Central memory CD4-positive, alpha-beta T cell (primary cell): ENCODE measurements at places on chromosomes 12 and 14.

- no peak for DNase-seq
Measured at GRCh38 chr12:129138776-129139175, 285.5 kb downstream of the GLT1D1 start.

- DNase-seq: no peak
Measured at GRCh38 chr12:94987076-94987669, 16.3 kb downstream of the NDUFA12 start.

GRCh38 chr12:79567175-79567563 lies 123.6 kb downstream of the PAWR start:
- DNase-seq: no peak

DNA sequence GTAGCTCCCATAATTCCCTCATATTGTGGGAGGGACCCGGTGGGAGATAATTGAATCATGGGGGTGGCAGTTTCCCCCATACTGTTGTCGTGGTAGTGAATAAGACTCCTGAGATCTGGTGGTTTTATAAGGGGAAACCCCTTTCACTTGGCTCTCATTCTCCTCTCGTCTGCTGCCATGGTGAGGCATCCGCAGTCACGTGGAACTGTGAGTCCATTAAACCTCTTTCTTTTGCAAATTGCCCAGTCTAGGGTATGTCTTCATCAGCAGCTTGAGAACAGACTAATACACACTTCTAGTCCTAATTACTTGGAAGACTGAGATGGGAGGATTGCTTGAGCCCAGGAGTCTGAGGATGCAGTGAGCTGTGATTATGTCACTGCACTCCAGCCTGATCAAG lies 64.4 kb downstream of the TMX1 start:
- no peak for DNase-seq

DNA sequence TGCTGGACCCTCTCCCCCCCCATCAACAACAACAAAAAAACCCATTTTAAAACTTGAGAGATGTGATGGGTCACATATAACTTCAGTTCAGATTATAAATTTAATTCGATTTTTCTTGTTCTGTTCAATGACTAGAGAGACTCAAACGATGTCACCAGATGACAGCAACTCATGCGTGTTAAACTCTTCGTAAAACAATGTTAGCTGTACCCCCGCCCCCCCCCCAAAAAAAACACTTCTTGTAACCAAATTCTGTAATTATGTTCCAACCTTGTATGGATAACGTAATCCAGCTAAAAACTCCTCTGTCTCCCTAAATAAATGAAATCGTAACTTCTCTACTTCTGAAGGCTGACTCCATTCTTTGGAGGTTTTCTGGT lies 614 bp upstream of the NACA start:
- DNase-seq: no peak

- DNase-seq: no peak
Measured at GRCh38 chr12:31234955-31235867, 90.7 kb downstream of the SINHCAF start.

DNA sequence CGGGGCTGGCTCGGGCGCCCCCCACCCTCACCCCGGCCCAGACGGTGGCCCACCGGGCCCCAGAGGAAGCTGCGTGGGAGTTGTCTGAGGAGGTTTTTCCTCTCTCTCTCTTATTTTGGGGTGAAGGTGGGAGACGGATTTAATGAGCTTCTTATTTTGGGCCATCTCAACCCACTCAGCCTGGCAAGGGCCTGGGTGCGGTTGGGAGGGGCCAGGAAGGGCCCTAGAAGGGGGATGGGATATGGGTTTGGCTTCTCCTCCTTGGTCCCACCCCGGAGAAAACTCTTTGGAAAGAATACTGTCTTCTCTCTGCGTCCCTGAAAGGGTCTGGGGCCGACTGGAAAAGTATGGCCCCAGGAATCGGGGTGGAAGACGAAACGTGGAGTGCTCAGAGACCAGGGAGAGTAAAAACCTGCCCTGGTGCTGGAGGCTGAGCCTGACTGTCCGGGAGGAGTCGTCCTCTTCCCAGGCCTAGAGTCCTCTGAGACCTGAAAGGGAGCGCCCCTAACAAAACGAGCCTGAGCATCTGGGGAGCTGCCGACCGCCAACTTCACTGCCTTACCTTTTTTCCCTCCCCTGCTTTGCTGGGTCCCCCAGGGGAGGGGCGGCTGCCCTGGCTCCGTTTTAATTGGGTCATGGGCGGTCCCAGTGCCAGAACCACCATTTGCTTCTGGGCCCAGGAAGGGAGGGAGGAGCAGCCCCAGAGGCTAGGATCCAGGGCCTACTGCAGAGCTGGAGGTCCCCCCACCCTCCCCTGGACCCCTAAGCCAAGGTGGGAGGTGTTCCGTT lies 1.6 kb downstream of the MMP14 start:
- no peak for DNase-seq

- no peak for DNase-seq
Measured at GRCh38 chr14:71620401-71620800, 311.8 kb upstream of the RGS6 start.

GRCh38 chr14:73771848-73772638 lies 57.9 kb upstream of the PNMA1 start:
- DNase-seq: peak; percentile 62

- no peak for DNase-seq
Measured at GRCh38 chr12:47270782-47271664, 191.3 kb upstream of the AMIGO2 start.

DNA sequence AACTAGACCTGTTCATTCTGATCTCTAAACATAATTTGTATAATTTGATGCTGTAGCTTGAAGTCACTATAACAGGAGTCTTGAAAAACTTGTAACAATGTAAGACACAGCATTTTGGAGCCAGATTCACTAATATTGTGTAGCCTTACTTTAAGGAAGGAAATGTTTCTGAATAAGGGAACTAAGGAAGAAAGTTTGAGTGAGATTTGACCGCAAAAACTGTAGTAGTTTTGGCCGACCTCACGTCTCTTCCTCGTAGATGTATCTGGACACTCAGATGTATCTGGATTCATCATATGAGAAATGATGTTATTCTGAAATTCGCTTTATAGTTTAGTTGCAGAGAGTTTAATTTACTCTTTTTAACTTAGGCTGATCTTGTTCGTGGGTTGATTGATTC lies 13.9 kb upstream of the DNAH10 start:
- DNase-seq: no peak

DNA sequence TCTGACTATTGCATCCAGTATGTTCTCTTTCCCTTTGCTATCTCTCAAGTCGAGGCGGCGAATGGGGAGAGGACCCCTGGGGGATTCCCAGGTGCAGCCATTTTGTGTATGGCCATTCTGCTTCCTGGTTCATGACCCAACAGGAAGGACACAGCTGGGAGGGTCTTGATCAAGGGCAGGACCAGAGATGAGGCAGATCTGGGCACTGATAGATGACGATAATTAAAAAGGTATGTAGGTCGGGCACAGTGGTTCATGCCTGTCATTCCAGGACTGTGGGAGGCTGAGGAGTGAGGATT lies 73.9 kb downstream of the EID3 start:
- no peak for DNase-seq

DNA sequence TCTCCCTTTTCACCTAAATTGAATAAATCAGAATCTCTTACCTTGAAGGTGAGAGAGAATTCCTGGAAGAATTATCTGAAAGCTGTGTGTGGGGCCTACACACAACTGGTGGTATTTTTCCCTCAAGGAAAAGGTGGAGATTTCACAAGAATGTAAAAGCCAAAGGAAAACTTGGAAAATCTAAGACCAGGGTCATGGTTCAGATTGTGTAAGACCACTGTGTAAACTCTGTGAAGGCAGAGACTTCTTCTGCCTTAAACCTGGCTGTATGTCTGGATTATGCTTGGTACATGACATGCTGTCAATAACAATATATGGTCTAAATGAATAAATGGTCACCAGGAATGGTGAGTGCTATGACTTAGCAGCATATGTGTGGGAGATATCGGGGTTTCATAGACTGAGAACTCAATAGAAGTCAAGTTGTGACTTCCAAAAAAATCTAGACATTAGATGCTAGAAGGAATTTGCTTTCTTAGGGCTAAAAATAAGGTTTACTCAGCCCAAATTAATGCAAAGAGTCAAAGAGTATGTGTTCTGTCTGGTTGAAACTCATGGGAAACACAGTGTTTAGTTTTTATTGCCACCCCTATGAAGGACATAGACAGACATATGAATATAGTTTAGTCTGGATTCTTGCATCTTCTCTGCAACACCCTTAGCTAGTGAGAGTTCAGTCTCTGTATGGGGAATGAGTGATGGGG lies 163.7 kb downstream of the SNAPC1 start:
- no peak for DNase-seq

- no peak for DNase-seq
Measured at GRCh38 chr12:65113621-65114035, 7.5 kb downstream of the WIF1 start.

- DNase-seq: no peak
Measured at GRCh38 chr12:18700271-18700670, 37.5 kb downstream of the PLCZ1 start.

DNA sequence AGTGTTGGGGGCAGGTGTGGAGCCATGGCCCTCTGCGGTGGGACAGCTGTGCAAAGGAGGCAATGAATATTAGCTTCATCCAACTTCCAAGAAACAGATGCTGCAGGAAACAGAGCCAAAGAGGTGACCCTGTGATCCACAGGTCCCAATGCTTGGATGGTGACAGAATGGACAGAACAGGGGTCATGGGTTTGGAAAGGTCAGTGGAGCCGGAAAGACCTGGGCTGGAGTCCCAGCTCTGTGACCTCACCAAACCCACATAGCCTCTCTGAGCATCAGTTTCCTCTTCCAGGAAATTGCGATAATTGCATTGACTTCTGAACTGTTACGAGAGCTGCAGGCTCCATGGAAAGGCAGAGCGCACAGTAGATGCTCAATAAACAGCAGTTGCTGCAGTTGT lies 110.2 kb upstream of the GSC start:
- no peak for DNase-seq

DNA sequence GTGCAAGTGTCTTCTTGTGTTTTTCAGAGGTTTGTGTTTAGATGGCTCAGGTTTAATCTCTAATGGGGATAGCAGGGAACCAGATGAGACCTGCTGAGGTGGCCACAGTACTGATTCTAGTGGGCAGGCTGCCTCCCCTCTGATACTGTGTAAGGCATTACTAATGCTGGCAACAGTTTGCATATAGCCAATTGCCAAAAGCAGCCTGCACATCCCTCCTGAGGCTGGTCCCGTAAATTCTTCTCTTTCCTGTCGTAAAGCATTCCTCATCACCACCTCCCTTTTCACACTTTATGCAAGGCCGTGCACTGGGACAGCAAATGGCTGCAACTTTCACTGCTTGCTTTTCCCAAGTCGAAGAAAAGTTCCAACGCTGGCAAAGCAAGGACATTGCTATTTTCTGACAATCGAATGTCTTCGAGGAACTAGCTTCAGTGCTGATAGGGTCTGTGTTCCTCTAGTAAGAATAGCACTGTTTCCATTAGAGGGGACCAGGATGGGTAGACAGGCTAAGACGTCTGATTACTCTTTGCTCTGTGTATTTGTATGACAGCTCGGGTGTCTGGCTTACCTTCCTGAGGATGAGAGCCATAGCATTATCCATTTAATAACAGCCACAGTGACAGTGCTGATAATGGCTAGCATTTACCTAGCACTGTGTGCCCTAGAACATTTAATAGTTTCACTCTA lies 178.2 kb upstream of the HIF1A start:
- DNase-seq: no peak

GRCh38 chr14:99674776-99675381 lies 9.2 kb upstream of the CYP46A1 start:
- DNase-seq: no peak
